ENCODE measurements at places on chromosomes 2 and 18.

GRCh38 chr2:140657657-140658056 is 1473.2 kb downstream of the LRP1B start:
- DNase-seq: no peak

DNA sequence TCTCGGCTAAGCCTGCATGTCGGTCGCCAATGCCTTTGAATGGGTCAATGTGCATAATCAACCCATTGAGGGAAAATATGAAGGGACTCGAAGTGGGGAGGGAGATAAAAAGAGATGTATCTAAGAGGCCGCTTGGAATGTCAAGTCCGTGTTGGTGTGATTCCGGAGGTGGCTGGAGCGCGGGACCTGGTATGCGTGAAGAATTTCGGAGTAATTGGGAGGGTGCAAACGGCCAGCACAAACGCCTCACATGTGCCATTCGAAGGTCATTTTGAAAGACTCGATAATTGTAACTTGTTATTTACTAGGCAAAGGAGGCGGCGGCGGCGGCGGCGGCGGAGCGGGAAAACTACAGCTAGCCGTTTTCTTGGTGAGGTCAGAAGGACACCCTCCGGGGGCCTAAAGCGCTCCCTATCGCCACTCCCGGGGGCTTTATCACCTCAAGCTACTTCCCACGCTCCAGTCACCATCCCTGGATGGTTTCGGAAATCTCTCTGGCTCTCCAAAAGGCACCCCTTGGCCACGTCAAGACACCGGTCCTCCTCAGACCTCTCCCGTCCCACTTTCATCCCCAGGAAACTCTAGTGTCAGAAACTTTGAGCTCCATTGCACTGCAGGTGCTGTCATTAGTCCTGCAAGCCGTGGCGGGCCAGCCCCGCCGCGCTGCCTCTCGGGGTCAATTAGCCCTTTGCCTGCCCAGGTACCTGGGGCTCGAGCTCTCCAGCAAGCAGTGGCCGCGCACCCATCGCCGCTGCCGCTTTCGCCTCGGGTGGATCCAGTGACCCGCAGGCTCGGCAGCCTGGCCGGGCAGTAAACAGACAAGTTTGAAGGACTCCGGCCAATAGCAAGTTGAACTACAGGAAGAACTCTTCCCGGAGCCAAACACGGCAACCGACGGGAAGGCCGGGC is 1.5 kb downstream of the ERBB4 start:
- no peak for DNase-seq

GRCh38 chr2:8453904-8454302 is 228.0 kb upstream of the ID2 start:
- DNase-seq: no peak

DNA sequence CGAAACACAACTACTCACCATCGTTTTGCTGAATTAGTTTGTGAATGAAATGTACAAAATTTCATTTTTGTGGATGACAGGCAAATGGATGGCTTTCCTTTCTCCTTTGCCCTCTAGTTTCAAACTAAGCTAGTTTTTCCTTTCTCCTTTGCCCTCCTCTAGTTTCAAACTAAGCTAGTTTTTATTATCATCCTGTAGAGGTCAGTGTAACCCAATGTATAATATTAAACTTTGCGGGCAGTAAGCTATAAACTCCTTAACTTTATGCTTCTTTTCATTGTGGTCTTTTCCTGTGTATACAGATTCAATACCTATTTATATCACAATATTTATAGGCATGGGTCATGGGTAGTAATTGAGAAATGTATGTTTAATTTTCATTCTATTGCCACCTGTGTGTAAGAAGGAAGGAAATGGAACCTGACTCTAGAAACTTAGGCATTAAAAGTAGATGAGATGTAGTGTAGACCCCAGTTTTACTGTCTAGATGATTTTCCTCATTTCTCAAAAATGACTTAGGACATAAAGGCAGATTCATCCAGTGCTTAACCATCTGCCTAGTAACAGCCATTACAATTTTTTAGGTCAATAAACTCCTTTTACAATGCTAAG is 58.1 kb downstream of the MAP3K19 start:
- no peak for DNase-seq

- no peak for DNase-seq
Observed at GRCh38 chr2:160043265-160043664, 19.1 kb downstream of the PLA2R1 start.

DNA sequence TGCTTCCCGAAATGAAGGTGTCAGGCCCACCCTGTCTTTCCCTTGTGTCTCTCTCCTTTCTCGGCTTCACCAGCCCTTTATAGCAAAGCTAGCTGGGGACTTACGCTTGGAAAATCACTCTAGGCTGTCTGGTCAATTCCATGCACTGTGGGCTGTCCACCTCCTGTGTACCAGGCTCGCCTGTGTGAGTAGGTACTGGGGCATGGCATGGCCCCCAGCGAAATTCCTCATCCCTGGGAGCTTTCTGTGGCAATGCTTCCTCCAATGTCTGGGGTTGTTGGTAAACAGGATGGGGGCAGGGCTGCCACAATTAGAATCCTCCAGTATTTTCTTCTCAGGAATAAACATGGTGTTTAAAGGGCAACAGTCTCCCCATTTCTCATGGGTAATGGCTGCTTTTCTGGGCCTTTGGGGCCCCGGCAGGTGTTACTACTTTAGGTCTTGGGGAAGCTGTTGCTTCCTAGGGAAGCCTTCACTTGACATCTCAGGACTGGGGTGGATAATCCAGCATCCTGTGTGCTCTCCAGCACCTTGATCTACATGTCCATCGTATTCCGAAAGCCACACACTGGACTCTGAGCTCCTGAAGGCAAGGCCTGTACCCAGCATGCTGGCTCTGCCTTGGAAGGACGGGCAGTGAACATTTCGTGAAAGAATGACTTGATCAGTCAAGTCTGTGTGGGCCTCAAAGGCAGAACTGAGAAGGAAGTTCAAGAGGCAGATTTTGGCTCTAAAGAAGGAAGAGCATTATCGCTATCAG is 21.1 kb downstream of the RHOB start:
- DNase-seq: no peak

GRCh38 chr18:54423831-54424230 is 66.1 kb downstream of the C18orf54 start:
- DNase-seq: no peak

DNA sequence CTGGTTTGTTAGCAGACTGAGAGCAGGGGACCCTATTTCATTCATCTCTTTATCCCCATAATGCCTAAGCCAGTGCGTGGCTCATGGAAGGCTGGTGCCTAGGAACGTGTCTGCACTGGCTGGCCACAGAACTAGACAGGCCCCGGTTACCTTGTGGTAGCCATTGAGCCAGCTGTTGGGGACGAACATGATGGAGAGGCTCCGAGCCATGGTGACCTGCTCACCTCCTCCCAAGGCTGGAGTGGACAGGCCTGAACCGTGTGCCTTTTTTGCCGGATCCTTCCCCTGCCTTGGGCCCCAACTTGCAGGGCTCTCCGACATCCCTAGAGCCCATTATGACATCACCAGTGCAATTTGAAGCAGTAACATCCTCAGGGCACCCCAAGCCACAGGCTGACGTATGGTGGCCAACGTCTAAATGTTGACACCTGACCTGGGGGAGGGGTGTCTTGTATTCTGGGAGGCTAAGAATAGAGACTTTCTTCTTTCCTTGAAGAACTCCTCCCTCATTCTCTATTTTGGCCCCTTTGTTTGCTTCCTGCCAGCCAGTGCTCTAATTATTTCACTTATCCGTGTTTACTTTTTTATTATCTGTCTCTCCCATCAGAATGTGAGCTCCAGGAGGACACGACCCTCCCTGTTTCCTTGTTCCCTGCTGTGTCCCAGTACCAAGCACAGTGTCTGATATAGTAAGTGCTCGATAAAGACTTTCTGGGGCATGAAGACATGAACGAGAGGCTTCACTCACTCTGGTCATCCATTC is 12.2 kb upstream of the DNPEP start:
- DNase-seq: no peak

- no peak for DNase-seq
Observed at GRCh38 chr18:12606592-12607315, 51.2 kb downstream of the SPIRE1 start.

DNA sequence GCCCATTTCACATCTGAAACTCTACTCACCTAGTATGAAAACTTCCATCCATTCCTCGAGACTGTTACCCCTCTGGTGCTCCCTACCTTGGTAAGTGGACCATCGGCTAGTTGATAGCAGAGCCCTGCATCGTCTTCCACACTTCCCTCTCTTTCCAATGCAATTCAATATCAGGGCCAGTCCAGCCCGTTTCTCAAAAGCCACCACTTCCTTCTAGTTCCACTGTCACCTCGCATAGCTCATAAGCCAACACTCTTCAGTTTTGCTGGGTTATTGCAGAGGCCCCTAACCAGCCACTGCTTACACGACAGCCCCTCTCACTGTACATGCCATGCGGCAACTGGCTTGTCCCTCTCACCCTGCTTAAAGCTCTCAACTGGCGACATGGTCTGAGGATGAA is 10.2 kb upstream of the ZNF407 start:
- no peak for DNase-seq

- DNase-seq: no peak
Observed at GRCh38 chr2:120933693-120934573, 198.3 kb downstream of the GLI2 start.

GRCh38 chr2:152219077-152219828 is 43.7 kb upstream of the STAM2 start:
- no peak for DNase-seq

DNA sequence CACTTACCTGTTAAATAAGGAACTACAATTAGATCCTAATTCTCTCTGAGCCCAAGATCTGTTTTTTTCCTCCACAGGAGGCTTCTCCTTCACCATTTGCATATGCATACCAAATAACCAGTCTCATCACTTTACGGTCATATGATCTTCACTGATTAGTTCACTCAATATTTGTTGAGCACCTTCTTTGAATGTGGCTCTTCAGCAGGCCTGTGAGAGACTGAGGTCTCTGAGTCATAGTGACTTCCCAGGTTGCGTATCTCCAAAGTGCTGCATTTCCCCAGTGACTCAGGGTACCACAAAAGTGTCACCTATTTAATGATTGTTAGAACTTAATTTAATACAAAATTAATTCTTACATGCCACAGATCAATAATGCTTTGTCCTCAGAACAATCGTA is 108.8 kb upstream of the TRIB2 start:
- no peak for DNase-seq

DNA sequence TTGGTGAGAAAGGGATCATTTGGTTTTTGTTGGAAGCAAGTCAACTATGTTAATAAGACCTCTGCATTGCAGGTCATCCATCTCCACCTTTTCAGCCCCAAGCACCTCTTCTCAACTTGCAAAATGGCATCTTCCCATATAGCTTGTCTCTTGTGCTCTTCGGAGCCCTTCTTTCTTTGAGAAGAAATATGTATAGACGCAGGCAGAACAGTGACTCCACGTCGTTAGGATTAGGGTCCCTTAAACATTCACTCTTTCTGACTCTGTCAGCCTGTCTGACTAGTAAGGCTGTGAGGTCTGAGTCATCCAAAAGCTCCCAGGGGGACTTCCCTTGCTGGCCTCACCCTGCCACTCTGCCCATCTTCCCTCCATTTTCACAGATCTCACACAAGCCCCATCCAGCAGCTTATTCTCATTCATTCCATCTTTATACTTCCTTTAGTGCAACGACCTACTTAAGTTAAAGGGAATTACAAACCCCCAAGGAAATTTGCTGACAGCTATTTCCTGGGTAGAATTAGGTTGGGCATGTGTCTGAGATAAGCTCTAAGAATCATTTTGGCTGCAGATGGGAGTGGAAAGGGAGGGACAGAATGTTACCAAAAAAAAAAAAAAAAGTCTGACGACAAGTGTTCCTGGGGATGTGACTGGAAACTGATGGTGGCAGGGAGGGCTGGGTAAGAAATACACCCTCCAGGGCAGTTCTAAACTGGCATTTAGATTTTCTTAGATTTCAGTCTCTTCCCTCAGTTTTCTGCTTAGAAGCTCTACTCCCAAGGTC is 37.7 kb upstream of the MEX3C start:
- DNase-seq: peak; percentile 12

DNA sequence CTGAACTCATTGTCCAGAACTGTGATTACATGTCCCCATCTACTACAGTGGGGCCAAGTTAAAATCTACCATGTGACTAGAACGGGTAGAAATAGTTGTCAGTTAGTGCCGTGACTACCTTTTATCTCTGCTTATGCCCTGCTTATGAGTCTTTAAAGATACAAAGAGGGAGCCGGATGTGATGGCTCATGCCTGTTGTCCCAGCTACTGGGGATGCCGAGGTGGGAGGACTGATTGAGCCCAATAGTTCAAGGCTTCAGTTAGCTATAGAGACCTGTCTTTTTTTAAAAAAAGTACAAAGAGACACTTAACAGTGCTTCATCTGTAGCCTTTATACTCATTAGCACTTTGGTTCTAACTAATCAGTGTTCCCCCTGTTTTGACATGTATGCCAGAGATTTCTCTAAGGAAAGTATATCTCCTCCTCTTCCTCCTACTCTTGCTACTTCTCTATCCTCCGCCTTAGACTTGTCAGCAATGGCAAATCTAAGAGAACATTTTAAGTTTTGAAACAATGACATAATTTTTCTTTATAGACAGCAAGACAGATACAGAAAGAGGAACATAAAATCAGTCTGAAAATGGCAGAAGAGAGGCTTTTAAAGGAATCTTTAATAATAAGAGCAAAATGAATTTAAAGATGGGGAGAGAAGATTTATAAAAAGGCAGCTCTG is 45.0 kb downstream of the NBEAL1 start:
- no peak for DNase-seq

GRCh38 chr2:239293775-239294430 is 106.9 kb downstream of the HDAC4 start:
- peak; percentile 52 for DNase-seq

GRCh38 chr2:152571048-152571766 is 146.1 kb downstream of the PRPF40A start:
- no peak for DNase-seq

DNA sequence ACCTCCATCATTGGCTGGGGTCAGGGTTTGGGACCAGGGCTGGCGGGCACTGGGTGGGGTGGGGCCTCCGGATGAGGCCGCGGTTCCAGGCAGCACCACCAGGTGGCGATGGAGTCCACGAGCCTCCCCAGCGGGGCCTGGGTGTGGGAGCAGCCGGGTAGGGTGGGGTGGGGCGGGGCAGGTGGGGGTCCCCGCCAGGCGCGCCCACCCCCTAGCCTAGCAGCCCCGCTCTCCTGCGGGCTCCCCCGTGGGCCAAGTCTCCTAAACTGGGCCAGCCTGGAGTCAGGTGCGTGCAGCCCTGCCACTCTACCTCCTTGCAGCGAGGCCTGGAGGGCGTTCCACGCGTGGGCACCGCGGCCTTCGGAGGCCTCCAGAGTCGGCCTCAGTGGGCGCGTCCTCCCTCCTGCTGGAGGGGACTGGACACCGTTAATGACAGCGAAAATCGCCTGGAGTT is 187.5 kb downstream of the TWIST2 start:
- peak; percentile 70 for DNase-seq

- DNase-seq: no peak
Observed at GRCh38 chr2:66813976-66814375, 379.1 kb downstream of the MEIS1 start.

GRCh38 chr2:17190527-17190926 is 327.7 kb downstream of the RAD51AP2 start:
- DNase-seq: no peak

GRCh38 chr18:46402396-46402795 is 254.6 kb downstream of the LOXHD1 start:
- no peak for DNase-seq
